Islet precursor cell (in vitro differentiated cells): ENCODE measurements at places on chromosomes 6 and 20.
A peak's percentile ranks its signal among the peaks of the same experiment; 100 is the strongest.

- DNase-seq: peak; percentile 41
These were observed 39.3 kb downstream of the GTF2H5 start for GRCh38 chr6:158207422-158207788.

DNA sequence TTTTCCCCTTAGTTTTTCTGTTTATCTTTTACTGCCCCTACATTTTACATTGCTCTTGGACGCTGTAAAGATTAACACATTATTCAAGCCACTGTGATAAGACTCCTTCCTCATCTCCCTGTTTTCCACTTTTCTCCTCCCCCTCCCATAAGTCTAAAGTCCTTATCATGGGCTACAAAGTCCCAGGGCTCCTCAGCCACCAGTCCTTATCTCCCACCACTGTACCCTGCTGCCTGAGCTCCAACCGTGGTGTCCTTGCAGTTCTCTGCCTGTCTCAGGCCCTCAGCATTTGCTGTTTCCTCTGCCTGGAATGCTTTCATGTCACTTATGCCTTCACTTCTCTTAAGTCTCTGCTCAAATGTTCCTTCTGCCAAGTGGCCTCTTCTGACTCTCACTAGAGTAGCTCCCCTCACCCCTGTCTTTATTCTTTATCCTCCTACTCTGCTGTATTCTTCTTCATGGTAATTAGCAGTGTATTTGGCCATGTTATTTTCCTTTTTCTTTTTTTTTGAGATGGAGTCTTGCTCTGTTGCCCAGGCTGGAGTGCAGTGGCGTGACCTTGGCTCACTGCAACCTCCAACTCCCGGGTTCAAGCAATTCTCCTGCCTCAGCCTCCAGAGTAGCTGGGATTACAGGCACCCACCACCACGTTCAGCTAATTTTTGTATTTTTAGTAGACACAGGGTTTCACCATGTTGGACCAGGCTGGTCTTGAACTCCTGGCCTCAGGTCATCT, 10.8 kb upstream of the LATS1 start:
- DNase-seq: peak; percentile 61

DNA sequence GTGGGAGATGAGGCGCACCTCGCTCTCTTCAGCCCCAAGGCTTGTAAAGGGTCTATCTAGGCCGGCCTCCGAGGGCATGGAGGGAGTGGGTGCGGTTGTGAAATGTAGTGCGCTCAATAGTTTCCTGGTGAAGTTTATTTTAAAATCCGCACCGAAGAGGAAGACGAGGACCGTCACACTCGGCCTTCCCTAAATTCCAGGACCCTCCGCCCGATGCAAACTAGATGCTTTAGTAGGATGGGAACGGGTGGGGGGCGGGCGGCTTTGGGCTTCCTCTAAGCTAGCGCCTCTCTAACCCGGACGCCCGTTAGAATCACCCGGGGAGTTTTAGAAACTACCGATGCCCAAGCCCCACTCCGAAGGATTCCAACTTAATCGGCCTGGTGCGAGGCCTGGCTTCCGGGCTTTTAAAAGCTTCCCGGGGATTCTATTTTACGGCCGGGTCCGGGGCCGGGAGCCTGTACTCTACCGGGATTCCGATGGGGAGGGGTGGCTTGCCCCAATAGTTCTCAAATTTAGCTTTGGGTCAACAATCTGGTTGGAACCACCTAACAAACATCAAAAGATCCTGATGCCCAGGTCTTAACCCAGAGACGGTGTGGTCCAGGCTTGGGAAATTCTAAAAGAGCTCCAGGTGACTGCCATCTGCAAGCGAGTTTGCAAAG, 548 bp upstream of the BCAS4 start:
- no peak for DNase-seq

DNA sequence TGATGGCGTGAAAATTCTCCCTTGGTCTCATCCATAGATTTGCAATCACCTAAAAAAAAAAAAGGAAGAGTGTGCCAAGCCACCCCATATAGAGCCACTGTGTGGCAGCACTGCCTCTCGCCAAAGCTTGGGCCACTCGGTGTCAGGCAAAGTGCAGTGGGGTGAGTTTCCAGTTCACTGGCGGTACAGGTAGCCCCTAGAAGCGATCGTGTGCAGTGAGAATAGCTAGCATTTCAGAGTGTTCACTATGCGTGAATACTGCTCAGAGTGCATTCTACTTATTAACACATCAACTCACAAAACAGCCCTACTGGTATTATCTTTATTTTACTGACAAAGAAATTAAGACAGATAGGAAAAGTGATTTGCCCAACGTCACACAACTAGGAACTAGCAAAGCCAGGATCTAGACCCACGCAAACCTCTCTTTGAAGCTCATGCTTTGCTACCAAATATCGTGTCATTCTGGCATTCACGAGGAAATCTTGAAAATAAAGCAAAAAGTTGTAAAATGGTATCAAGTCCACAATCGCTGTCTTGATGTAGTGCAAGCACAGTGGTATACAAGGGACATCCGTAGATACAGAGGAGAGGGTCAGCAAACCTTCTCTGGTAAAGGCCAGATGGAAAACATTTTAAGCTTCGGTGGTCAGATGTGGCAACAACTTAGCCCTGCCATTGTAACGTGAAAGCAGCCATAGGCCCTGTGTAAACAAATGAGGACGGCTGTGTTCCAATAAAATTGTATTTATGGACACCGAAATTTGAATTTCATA, 10.4 kb upstream of the GCNT2 start:
- peak; percentile 85 for DNase-seq

- DNase-seq: no peak
These were observed 530 bp downstream of the GOPC start for GRCh38 chr6:117601811-117602150.

- DNase-seq: peak; percentile 34
These were observed 159.6 kb upstream of the PMEPA1 start for GRCh38 chr20:57869291-57869950.

DNA sequence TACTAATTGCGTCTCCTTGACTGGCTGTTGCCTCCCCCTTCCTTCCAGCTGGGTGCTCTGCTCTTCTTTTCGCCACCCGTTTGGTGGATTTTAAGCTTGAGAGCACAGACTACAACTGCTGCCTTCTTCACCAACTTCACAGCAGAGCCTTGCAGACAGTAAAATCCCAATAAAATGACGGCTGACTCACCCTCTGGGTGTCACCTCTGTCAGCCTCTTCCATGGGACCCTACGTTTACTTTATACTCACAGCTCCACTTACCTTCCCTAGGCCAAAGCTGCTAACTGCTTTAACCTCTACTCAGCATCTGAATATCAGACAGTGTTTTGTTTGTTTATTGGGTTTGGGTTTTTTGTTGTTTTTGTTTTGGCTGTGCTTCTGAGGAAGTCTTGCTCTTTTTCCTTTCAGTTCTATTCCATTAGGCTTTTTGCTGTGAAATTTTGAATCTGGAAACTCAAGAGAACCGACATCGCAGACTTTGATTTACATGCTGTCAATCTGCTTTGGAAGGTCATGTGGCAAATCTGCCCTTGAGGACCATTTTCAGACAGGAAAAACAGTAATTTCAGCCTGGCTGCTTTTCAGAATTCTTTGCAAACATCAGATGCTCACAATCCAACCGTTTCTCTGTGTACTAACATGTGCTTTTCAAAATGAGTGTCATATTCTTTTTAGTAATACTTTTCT, 2.4 kb downstream of the AGPAT4 start:
- DNase-seq: peak; percentile 73

GRCh38 chr6:74458536-74458935, 747.3 kb downstream of the COL12A1 start:
- no peak for DNase-seq
